GF-D8 (cell line): ENCODE measurements at places on chromosomes 12 and 14.

DNA sequence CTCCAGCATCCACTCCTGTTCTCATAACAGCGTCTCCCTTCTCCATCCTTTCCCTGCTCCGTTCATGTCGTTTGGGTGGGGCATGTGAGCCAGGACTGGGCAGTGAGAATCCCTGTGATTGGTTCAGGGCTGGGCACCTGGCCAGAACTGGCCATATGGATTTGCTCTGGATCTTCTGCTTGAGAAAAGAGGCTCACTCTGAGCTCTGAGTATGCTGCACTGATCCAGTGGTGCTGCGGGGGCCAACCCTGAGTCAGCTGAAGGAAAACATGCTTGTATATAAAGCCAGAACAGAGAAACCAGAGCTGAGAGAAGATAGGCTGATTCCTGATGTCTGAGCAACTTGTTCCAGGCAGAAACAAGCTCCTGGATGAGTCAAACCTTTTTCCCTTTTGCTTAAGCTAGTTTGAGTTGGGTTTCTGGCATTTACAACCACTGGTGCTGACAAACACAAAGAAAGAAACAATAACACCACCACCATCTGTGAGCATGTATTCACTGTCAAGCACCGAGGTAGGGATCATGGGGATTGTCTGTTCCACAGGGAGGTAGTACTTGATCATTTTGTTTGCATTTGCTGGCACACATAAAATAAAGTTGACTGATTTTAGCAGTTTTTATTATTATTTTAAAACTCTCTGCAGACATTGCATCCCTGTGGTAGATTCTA lies 14.0 kb upstream of the HPD start:
- no peak for DNase-seq

DNA sequence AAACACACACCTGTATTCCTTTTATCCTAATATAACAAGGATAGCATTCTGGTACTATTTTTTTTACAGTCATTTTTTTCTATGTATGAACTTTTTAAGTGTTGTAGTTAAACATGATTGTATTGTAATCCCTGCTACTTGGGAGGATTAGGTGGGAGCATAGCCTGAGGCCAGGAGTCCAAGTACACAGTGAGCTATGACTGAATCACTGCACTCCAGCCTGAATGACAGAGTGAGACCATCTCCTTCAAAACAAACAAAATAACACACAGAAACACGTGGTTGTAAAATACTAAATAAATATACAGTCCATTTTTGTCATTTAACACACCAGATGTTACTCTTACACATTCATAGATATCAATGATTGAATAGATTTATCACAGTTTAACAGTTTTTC lies 56.9 kb downstream of the MAP4K5 start:
- no peak for DNase-seq

DNA sequence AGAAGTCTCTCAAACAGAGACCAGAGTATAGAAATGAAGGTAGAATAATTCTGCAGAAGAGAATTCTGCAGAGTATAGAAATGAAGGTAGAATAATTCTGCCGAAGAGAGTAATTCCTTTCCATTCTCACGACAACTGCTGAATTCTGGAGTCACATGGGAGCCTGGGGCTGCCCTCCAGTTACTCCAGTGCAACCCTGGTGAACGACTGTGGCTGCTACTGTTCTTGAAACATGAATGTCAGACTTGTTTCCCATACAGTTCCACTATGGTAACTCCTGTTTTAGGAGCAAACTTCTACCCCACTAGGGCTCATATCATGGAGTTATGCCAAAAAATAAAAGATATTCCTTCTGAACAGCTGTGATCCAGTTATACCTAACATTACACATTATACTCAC lies 164.4 kb downstream of the KICS2 start:
- no peak for DNase-seq

- no peak for DNase-seq
Observed at GRCh38 chr14:100052819-100053218, 12.4 kb upstream of the EVL start.

GRCh38 chr12:19988459-19988873 lies 379.9 kb upstream of the PDE3A start:
- no peak for DNase-seq

DNA sequence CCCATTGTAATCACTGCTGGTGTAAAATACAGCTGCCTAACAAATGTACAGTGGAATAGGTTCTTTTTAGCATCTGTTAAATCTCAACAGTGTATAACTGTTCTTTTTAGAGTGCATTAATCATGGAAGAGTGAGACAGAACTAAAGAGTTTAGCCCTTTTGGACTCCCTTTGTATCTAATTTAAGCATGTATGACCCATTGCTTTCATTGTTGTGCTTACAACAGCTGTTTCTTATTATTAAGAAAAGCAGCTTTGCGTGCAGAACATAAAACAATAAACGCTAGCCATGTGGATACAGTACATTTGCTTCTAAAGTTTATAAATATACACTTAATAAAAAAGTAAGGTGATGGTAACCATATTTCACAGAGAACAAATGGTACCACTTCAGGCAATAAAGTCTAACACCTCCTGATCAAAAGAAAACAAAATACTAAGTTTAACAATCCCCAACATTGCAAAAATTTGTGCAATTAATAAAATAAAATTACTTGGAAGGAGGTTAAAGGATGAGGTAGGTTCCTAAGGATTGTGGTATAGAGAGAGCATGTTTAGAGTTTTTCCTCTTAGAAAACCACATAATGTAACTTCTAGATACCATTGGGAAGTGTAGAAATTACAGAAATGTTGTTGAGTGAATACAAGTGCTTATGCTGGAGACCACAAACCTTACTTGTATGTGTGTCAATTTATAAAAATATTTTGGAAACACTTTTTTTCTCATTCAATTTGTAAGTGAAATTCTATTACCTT lies 448.7 kb downstream of the SLC6A15 start:
- no peak for DNase-seq

GRCh38 chr12:117724543-117724942 lies 244.2 kb downstream of the KSR2 start:
- DNase-seq, result no peak

- DNase-seq, result no peak
Observed at GRCh38 chr14:22872833-22873520, 1.4 kb downstream of the LRP10 start.

DNA sequence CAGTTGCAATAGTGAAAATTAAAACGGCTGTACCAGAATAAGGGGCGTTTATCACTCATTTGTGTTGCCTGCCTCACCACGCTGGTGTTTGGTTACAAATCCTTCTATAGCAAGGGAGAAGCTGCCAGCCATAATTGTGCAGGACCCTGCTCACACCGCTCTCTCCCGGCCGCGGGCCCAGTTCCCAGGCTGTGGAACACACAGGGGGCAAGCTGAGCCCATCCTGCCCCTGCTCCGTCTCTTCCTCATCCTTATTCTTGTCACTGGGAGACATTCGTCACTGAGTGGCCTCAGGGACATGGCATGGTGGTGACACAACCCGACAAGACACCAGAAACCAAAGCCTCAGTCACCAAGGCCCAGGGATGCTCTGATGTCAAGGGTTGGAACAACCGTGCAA lies 116.3 kb upstream of the FKBP4 start:
- no peak for DNase-seq

DNA sequence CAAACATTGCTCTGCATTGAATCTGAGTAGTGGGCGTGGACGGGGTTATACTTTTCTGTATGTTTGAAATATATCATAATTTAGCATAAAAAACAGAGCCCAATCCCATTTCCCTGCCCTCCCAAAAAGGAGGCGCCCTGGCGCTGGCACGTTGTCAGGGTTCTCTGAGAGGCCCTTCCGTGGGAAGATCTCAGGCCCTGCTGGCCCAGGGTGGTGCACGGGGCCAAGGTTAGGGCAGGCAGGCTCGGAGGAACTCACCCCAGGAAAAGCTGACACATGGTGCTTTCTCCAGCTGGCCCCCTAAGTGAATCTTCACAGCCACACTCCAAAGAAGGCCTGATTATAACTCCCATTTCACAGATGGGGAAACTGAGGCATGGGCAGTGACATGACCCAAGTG lies 17.2 kb downstream of the DIO3 start:
- DNase-seq, result no peak

DNA sequence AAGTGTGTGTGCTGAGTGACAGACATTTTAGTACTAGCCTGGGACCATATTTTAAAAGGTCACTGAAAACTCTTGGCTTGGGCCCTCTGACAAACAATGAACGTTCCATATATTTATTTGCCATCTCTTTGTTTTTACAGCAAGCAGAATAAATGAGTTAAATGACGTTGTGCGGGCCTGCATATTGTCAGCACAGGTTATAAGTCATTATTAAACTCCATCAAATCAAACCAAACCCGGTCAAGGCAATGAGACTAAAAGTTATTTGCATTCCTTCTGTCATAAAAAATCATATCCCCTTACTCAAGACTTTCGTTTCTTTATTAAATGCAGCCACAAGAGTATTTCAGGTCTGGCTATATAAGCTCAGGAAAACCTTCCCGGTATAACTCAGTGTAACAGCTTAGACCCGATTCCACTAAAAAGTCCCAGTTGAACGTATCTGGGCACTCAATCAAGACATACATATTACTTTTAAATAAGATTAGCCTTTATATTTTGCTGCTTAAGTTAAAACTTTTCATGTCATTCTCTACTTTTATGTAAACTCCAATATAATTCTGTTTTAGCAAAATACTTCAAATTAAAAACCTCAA lies 84.9 kb downstream of the DICER1 start:
- DNase-seq, result no peak

- DNase-seq, result no peak
Observed at GRCh38 chr12:13088496-13088895, 15.0 kb downstream of the GSG1 start.

DNA sequence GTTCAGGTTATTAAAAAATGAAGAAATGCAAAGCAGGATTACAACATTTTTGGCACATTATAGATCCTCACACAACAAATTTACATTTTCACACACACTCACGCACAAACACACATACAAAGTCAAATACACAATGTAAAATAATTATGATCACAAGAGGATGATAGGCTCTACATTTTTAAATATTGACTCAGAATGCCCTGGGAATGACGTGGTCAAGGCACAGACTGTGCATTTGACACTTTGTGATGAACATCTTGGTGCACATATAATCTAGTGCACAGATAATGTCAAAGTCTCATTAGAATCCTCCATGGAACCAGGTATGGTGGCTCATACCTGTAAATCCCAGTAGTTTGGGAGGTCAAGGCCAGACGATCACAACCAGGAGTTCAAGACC lies 49.4 kb downstream of the DPF3 start:
- no peak for DNase-seq

- DNase-seq, result no peak
Observed at GRCh38 chr14:71086567-71086966, 179.3 kb downstream of the PCNX1 start.

GRCh38 chr12:52906191-52906601 lies 1.3 kb upstream of the KRT8 start:
- DNase-seq, result no peak
